Stimulated activated CD4-positive, alpha-beta T cell treated with anti-CD3 and anti-CD28 coated beads, Interleukin-15, amount 100 ng/mL, for 1 hour (primary cell): ENCODE measurements at places on chromosomes 7 and 10.

GRCh38 chr7:139909379-139910050 lies 80.5 kb downstream of the TBXAS1 start:
- DNase-seq = no peak

DNA sequence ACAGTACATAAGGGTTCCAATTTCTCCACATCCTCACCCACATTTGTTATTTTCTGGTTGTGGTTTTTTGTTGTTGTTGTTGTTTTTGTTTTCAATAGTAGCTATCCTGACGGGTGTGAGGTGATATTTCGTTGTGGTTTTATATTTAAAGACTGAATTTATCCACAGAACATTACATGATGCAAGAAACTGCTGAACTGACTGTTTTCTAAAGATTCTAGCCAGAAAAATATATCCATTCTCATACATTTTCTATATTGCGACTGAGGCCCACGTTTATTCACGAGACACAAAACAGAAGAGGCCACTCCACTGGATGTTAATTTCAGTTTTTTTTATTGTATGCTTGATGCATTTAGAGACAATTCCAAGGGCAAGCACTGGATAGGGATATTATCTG lies 69.8 kb downstream of the SCRN1 start:
- DNase-seq = no peak

- no peak for DNase-seq
These were observed 42.9 kb downstream of the TAX1BP1 start for GRCh38 chr7:27782849-27783248.

DNA sequence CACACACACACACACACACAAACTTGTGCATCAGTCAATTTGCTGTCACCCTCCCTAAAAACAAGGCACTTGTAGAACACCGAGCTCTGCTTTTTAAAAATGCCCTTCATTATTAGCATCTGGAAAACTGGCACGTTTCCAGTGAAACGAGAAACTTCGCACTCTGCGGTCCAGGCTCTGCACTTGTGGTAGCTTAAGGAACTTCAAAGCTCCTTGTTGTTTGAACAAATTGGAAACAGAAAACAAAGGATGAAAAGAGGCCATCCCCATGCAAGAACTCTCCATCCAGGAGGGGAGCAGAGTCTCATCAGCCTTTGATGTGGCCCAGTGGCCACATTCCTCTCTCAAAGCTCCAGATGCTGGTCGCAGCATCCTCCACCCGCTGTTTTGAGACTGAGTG lies 105.1 kb downstream of the C10orf90 start:
- DNase-seq = no peak

DNA sequence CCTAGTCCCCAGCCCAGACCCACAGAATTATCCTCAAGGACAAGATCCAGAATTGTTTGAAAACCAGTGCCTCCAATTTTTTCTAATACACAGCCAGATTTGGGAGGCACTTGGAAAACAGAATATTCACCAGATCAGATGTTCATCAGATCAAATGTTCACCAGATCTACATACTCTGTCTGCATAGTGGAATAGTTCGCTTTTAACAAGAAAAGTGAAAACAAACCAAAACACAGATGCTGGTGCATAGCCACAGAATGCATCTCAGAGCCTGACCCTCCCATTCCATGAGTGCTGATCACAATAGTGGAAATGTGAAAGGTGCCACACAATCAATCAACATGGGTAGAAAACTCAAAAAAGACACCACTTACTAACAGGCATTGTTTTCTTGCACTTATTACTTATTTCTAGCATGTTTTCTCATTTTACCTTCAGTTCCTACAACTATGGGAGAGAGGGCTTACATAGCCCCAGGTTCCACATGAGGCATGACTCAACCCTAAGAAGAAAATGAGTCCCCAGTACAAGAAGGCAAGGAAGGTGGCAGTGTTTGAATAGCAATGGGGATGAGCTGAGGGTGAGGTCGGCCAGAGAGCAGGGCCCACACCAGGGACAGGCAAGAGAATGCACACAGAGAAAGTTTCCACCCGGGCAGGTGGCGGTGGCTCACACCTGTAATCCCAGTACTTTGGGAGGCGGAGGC lies 432.7 kb upstream of the NFE2L3 start:
- DNase-seq = no peak

DNA sequence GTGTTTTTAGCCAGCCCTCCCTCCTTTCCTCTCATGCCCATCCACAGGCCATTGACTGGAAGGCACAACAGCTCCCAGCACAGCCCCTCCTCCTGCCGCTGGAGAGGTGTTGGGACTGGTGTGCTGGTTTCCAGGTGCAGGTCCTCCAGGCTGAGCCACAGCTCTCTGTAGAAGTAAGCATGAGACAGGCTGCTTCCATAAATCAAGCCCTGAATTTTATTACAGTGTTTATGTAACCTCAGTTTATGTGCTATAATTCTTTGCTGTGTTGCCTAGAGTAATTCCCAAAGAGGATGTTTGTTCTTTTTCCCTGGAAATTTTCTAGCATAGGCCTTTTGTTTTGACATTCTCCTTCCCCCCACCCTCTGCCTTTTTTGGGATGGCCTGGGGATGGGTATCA lies 445.8 kb downstream of the AUTS2 start:
- no peak for DNase-seq

DNA sequence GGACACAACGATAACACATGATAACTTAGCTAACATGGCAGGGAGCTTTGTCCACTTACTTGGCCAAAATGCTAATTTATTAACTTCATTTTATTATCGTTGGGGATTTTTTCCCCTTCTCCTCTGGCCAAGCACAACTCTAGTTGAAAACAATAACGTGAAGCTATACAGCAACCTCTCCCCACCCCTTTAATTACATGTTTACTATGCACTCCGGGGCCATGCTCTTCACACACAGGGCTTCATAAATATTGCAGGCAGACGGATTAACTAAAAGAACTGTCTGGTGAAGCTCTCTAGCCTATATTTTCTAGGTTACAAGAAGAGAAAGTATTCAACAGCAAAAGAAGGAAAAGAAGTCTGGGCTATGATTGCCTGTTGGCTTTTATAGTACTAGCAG lies 51.7 kb downstream of the XRCC2 start:
- no peak for DNase-seq
